ENCODE measurements at places on chromosomes 12 and 14.

DNA sequence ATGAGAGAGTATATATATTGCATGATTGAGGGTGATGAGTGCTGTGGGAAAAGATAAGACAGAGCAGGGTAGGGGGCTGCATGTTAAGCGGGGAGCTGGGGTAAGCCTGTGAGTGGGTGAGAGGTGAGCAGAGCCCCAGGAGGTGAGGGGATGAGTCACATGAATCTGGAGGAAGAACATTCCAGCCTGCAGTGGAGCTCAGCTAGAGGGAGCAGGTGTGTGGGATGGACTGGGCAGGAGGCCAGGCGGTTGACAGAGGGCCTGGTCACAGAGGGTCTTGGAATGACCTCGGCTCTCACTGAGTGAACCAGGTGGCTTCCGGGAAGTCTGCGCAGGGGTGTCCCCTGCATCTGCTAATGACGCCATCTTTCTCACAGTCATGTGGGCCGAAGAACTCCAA, 44.4 kb downstream of the GIT2 start:
- DNase-seq, result peak; percentile 33

DNA sequence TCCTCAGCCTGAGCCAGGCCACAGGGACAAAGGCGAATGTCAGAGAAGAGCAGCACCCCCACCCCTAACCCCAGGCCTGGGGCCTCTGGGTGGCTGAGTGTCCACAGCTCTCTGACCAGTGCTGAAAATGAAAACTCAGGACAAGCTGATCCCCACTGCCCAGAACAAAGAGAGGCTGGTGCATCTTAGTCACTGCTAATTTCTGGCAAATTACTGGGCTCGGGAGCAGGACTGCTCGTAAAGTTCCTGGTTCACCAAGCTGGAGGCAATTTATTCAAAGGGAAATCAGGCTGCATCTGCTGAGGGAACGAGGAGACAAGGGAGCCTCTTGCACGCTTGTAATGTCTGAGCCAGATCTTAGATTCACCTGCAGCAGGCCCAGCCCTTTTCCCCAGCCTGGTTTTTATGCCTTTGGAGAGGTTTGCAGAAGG, 43.2 kb downstream of the CALM1 start:
- no peak for DNase-seq

GRCh38 chr14:73142216-73142615, 5.9 kb downstream of the PSEN1 start:
- DNase-seq, result no peak

- no peak for DNase-seq
Measured at GRCh38 chr12:130961921-130962451, 8.3 kb downstream of the ADGRD1 start.

DNA sequence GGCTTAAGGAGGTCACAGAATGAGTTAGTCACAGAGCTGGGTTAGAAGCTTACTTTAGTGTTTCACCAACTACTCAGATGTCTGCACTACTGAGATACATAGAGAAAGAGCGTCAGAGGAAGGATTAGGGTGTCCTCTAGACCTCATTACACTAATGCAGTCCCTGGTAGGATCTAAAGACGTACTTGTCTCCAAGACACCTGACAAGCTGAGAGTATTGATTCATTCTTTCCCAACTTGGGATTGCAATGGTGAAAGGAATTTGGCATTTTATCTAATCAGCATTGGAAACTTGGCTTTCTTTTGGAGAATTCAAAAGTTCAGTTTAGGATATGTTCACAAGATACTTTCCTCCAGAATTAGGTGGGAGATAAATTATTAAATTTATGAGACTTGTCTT, 402.1 kb downstream of the ZFP36L1 start:
- DNase-seq, result no peak

DNA sequence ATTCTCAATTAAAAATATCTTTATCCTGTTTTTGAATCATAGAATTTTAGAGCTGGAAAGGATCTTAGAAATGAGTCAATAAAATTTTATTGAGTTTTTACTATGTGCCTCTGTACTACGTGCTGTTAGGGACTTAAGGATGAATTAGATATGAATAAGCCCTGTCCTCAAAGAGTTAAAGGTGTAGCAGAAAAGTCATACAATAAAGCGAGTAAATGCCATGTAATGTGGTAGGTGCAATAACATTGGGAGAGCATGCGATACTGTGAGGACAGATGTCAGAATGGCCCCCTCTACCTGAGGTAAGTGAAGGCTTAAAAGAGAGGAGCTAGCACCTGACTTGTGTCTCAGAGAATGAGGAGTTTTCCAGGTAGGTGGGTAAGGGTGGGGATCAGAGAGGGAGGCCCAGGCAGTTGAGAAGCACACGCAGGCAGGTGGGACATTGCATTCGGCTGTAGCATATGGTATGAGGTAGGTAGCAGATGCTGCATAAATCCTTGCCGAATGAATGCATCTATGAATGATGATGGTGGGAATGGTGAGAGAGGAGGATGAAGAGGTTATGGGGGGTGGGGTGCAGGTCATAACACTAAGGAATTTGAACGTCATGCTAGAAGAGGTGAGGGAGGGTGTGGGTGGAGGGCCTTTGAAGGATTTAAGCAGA, 35.4 kb upstream of the ATP23 start:
- DNase-seq, result no peak

- DNase-seq, result peak; percentile 52
Measured at GRCh38 chr14:95460647-95461478, 55.6 kb downstream of the SYNE3 start.

- DNase-seq, result no peak
Measured at GRCh38 chr14:64649383-64649998, 54.7 kb upstream of the PLEKHG3 start.

DNA sequence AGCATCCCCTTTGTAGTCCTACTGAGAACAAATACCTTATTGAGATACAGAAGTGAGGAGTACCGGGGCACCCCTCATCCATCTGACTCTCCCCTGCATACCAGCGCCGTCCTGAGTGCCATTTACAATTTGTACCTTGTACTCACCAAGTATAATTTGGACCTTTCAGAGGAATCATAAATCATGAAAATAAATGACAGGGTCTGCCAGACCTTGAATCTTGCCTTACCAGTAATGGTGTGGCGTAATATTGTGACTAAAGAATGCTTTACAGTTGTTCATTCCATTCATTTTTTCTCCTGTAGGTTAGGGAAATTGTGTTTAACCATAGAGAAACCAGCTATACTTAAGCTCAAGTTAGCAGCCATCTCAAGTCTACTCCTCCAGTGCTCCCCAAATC, 243.7 kb upstream of the RGS6 start:
- no peak for DNase-seq

DNA sequence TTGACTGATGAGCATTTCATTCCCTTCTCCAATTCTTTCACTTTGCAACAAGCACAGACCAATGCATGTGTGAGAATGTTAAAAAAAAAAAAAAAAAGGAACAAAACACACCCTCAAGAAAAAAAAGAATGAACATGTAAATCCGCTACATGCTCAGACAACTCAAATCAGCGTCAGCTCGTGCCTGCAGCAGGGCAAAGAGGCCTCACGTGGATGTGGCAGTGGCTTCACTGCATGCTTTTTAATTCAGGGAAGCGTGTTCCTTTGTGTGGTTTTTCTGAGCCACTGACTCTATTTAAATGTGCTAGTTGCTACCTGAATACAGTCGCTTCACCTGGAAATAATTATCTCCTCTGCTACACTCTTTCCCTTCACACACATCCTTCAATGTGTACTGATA, 55.1 kb downstream of the PPP1R36 start:
- no peak for DNase-seq

Measured in AG04449 (cell line).